ENCODE measurements at places on chromosomes 12 and 14.
A peak's percentile ranks its signal among the peaks of the same experiment; 100 is the strongest.

DNA sequence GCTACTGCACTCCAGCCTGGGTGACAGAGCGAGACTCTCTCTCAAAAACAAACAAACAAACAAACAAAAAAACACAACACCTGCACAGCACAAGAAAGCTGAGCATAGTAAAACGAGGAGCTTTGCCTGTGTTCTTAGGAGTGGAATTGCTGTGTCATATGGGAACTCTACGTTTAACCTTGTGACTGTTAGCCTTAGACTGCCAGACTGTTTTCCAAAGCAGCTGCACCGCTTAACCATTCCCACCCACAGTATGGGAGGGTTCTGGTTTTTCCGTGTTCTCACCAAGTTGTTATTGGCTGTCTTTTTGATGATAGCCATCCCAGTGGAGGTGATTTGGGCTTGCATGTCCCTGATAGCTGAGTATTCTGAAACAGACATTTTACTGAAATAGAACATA is 9.2 kb downstream of the WNT5B start:
- no peak for DNase-seq

GRCh38 chr14:100698666-100699448 is 27.8 kb upstream of the DLK1 start:
- no peak for DNase-seq

GRCh38 chr14:71208702-71209357 is 301.6 kb downstream of the PCNX1 start:
- DNase-seq = no peak

DNA sequence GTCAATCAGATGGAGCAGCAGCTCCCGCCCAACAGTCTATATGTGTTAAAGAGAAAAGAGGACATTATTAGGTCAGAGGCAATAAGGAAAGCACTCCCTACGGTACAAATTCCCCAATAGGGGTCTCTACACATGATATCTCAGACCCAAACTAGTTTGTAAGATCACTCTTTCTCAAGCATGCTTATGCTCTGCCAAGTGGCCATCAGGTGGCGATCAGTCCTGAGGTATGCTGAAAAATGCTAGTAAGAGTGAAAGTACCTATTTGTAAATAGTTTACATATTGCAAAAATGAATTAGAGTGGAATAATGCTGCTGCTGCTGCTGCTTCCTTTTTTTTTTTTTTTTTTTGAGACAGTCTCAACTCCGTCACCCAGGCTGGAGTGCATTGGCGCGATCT is 61.0 kb downstream of the CPM start:
- DNase-seq = peak; percentile 70

DNA sequence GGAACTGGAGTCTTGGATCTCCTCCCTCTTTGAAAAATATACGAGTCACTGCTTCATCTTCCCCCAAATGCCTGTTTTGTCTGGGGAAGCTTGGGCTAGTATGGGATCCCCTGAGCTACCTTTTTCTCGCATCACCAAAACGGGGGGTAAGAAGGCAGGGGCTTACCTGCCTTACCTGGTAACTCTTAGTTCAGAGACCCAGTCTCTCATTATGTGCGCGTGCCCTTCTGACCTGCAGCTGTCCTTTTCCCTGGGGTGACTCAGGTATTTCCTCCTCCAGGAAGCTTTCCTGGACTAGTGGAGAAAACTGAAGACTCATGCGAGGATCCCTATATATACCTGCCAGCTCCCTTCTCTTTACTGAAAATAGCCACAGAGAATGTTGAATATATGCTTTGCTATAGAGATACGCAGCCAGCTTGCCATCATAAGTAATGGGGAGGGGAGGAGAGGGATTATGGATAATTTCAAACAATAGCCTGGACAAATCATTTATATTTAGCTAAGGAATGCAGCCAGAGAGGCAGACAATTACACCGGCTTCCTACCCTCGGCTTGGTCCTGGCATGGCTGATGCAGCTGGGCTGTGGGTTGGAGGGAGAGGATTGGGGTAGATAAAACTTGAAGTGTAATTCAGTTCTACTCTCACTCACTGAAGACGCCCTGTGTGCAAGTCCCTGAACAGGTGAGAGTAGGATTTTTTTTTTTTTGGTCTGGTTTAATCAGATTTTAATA is 1.1 kb downstream of the TSPAN9 start:
- no peak for DNase-seq

- no peak for DNase-seq
Measured at GRCh38 chr12:117026343-117026742, 72.9 kb downstream of the TESC start.

DNA sequence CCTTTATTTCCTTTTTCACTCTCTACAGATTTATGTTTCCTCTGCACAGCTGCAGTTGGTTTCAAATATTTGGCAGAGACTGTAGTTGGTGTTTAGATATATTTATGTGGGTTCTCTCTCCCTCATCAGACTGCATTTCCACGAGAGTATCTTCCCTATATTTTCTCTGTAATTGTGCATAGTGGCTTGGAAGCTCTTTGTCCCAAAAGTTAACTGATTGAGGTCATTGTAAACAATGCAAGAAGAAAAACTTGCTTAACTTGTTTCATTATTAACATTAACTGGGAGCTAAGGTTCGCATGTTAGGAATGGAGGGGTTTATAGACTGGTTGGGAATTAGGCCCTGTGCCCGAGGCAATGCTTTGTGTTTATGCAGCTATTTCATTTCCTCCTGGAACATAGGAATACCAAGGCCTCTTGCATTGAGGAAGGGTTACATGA is 216.9 kb upstream of the HMGA2 start:
- peak; percentile 69 for DNase-seq

GRCh38 chr12:59597385-59597781 is 1.6 kb downstream of the SLC16A7 start:
- DNase-seq = no peak

GRCh38 chr12:42135259-42135814 is 9.3 kb downstream of the GXYLT1 start:
- no peak for DNase-seq

DNA sequence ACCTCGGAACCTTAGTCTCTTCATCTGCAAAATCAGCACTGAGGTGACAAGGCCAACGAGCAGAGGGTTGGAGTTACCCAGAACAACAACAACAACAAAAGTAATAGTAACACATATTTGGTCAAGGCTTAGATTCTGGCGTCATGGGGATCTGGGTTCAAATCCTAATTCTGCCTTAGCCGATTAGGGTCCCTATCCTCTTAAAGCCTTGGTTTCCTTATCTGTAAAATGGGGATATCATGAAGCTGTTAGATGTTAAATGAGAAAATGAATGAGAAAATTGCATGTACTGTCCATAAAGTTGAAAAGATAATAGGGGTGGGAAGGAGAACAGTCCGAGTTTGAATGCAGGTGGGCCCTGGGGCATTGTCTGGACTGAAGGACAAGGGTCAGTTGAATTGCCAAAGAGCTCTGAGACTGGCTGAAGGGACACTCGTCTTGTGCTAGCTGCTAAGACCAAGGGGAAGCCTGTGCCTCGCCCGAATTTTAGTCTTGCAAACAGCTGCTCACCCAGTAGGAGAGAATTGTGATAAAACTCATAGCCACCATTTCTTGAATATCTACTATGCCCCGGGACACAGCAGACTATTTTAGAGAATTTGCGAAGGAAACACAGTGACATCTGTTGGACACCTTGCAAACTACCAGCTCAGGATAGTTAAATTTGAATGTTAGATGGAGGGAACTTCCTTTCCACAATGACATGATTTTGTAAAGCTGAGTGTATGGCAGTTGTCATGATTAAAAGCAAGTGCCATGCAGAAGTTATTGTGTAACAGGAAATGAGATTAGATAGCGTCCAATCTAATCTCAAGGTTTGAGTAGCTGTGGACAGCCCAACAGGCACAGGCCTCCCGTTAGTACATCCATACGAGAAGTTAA is 6.8 kb upstream of the HNF1A start:
- DNase-seq = peak; percentile 64

Measured in T47D (cell line).